ENCODE measurements at places on chromosomes 1 and 21.

DNA sequence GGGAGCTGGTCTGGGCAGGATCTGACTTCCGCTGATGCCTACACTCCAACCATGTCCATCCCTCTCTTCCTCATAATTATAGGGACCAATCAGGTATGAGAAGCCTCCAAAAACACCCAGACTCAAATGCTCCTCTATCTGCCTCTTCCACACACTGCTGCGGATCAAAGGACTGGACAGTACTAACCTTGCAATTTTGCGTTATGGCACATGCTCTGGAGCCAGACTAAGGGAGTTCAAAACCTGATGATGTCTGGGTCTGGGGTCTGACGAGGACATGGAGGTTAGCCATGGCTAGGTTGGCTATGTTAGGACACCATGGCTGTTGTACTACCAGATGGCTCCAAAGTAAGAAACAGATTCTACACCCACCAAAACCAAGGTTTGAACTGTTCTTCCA, 10.3 kb downstream of the GPN2 start:
- DNase-seq: no peak

DNA sequence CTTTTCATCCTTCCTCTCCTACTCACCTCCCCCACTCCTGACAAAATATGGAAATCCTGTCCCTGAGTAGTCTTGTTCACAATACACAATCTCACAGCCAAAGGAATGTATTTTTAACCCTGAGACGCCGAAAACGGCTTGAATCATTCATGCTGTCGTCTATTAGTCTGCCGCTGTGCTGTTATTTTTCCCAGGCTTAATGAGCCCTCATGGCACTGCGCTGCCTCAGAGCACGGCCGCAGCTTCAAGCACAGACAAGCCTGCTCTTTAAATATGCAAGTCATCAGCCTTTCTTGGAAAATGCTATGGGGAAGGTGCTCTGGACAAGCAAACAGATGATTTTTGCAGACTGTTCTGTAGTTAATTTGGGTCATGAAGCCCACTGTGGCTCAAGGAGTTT, 302.7 kb downstream of the DISC1 start:
- no peak for DNase-seq

DNA sequence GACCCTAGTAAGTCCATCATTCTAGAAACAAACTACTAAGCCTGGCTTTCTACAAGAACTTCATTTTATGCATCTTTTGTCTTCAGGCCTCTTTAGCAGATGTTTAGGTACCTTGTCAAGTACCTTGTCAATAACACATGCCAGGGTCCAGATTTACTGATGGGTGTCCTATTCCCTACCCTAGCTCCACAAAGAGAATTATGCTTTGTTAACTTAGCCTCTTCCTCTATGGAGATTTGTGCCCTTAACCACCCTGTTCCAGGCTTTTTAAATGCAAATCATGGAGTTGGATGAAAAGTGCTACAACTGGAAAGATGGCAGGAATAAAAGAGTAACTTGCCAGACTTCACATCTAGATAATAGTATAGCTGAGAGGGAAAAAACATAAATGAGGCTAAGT, 42.7 kb downstream of the SPATA46 start:
- no peak for DNase-seq

GRCh38 chr1:55635856-55636255, 420.7 kb upstream of the USP24 start:
- no peak for DNase-seq
